ENCODE measurements at places on chromosomes 6 and 20.

DNA sequence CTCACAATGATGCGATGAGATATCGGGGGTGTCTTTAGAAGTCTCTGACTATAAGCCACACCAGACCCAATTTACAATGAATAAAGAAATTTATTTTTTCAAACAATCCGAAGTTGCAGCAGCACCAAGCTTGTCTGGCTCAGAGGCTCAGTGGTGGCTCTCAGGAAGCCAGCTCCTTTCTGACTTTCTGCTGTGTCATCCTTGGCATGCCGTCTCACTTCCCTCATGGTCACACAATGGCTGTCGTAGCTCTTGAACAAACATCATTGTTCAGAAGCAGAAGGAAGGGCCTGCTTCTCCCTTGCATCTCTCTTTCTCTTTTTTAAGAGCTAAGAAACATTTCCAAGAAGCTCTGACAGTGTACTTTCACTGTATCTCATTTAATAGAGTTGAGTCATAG, 299.0 kb downstream of the DOK5 start:
- no peak for DNase-seq

DNA sequence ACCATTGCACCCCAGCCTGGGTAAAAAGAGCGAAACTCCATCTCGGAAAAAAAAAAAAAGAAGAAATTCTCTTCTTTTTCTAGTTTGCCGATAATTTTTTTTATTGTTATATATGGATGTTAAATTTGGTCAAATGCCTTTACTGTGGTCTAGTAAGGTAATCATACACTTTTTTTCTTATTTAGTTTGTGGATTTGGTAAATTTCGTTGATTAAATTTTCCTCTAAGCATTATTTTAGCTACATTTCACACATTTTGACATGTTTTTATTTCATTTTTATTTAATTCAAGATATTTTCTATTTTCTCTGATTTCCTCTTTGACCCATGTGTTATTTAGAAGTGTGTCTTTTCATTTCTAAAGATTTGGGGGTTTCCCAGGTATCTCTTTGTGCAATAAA, 18.0 kb upstream of the ELOVL2 start:
- no peak for DNase-seq

DNA sequence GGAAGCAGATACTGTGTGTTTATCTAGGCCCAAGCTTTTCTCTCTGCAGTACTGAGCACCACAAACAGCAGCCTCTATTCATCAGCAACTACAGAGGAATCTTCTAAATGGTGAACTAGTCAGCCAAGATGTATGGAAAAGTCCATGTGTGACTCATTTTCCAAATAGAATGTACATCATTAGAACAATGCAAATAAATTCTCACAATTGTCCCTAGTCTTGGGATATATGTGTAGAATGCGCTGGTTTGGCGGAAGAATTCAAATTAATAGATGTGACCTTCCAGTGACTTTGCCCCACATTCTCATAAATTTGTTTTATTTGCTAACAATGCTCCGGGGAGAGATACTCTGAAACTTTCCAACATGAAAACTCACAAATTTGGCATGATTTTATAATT, 436.2 kb downstream of the CBLN4 start:
- no peak for DNase-seq

GRCh38 chr6:144657691-144658090, 372.6 kb downstream of the UTRN start:
- DNase-seq, result no peak

- DNase-seq, result no peak
These were observed 153.1 kb downstream of the EPHA7 start for GRCh38 chr6:93266116-93266817.

DNA sequence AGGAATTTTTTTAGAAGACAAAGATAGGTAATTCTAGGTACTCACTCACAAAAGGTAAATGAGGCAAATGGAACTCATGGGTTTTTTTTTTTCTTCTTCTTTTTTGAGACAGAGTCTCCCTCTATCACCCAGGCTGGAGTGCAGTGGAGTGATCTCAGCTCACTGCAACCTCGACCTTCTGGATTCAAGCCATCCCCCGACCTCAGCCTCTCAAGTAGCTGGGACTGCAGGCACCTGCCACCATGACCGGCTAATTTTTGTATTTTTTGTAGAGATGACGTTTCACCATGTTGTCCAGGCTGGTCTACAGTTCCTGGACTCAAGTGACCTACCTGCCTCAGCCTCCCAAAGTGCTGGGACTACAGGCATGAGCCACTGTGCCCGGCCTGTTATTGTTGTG, 126.1 kb downstream of the LRRC1 start:
- no peak for DNase-seq

DNA sequence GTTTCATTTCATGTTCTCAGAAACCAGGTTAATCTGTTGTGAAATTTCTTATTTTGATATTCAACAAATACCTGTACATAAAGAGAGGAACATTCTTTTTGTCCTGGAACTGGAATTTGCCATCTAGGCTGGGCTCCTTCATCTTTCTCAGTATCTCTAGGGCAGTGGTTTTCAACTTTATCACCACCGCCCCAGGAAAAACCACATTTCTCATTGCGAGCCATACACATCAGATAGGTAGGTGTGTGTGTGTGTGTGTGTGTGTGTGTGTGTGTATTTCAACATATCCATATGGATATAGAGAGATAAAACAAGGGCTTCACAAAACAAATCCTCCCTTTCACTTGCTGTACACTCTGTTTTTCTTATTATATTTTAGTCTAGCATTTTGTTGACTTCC, 24.1 kb downstream of the BFSP1 start:
- no peak for DNase-seq

GRCh38 chr20:20979934-20980333, 126.2 kb downstream of the LINC00237 start:
- DNase-seq, result no peak

DNA sequence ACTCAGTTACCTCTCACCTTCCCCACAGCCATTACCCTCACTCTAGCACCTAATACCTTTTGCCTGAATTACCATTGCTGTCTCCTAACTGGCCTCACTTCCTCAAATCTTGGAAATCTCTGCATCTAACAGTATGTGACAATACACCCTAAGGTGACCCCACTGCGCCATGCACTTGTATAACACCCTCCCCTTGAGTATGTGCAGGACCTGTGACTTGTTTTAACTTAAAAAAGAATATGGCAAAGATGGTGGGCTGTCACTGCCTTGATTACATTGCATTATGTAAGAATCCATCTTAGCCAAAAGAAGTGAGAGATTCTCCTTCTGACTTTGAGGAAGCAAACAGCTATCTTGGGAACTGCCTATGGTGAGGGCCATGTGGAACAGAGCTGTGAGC, 29.9 kb upstream of the PKHD1 start:
- no peak for DNase-seq

- no peak for DNase-seq
These were observed 379.2 kb upstream of the SLC35B3 start for GRCh38 chr6:8814440-8815000.

DNA sequence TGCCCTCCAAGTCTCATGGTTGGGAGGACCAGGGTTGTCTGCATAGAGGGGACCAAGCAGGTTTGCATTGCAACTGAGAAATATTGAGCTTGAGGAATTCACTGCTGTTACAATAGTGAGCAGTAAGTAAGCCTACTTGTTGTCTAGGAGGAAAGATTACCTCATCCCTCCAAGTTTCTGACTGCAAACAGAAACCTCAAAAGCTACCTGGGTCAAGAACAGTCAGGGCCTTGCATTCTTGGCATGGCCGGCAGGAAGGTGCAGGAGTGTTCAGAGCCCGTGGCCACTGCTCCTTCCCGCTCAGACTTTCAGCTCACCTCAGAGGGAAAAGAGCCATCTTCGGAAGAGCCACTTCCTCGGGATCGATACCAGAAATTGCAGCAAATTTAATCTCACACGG, 46.0 kb upstream of the DOK5 start:
- DNase-seq, result no peak

- DNase-seq, result no peak
These were observed 37.2 kb upstream of the TRIM27 start for GRCh38 chr6:28960846-28961500.

DNA sequence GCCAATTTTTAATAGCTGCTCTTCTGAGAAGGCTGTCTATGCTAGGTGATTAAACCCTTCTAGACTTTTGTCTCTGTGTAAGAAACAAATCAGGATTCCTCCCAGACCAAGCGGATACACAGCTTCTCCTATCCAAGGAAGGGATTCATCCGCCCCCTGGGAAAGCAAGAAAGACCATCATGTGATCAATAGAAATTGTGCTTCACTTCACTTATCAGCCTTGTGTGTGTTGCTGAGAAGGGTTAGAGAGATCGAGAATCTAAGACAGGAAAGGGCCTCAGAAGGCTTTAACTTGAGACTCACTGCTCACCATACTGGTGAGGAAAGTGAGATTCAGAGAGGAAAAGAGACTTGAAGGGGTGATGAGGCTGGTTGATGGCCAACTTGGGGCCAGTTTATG, 1.5 kb downstream of the ABCC10 start:
- no peak for DNase-seq

DNA sequence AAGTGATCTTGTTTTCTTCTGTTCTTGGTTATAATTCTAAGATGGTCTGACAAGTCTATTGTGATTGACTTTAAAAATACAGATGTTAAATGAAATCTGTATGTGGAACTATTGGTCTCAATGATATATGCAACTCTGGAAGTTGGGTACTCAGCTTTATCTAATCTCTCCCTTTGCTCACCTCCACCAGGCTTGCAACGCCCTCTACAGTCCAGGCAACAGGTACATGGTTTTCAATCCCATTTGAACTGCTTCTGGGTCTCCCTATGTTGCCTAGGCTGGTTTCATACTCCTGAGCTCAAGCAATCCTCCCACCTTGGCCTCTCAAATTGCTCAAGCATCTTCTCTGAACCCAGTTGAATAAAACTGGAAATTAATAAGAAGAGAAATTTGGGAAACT, 25.6 kb upstream of the HLA-DQB1 start:
- no peak for DNase-seq

- no peak for DNase-seq
These were observed 36.5 kb upstream of the RFPL4B start for GRCh38 chr6:112310439-112311125.

DNA sequence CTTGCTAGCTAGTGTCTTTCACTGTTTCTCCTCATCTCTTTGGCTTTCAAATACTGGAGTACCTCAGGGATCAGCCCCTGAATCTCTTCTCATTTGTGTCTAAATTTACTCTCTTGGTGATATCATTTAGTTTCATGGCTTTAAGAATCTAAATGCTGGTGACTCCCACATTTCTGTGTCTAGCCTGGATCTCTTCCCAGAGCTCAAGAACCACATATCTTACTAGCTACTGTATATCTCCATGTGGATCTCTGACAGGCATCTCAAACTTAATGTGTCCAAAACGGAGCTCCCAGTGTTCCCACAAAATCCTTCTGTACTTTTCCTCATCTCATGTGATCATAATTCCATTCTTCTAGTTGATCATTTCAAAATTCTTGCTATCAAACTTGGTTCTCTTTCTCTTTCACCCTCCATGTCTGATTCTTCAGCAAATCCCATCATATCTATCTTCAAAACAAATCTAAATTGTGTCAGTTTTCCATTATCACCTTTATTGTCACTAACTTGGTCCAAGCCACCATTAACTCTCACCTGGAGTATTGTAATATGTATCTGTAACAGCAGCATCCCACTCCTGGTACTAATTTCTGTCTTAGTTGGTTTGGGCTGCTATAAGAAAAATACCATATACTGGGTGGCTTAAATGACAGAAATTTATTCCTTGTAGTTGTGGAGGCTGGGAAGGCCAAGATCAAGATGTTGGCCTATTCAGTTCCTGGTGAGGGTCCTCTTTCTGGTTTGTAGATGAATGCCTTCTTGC, 45.9 kb downstream of the CCDC170 start:
- DNase-seq, result no peak

DNA sequence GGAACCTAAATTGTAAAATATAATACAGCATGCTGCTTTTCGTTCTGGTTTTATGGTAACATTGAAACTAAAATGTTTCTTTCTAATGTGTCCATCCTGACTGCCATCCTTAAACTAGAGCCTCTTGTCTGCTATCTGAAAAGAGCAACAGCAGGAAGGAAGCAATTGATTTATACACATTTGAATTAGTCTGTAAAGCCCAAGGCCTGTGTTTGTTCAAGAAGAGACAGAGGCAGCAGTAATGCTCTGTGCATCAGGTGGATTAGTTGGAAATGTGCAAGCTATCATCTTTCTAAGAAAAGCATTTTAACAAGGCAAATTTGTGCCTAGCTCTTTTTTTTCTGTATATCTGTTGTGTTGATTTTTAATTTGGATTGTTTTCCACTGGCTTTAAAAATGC, 128.6 kb downstream of the SCAF8 start:
- no peak for DNase-seq

GRCh38 chr6:53679446-53679933, 13.9 kb upstream of the KLHL31 start:
- DNase-seq, result no peak
